ENCODE measurements at places on chromosomes 6 and 20. TPM values are rescaled to one million over a fixed set of nuclear protein-coding genes. Genes with fewer than 3 reads are reported as not detected.

The ISM1 gene
- total RNA-seq: not detected

DNA sequence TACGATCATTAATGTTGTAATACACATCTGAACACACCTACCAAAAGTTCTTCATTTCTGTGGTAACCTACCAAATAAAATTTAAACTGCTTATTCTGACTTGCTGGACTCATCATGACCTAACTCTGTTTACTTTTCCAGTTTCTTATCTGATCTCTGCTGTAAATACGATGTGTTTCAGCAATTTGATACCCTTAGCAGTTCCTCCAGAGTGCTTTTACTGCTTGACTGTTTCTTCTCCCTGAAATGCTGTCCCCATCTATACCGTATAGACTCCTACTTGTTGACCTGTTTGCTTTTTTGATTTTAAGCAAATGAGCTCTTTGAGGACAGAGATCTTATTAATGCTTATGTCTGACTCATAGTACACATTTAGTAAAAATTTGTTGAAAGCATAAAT lies 119.5 kb downstream of the SCAF8 start:
- DNase-seq: no peak

GRCh38 chr6:67986694-67987232 lies 648.3 kb upstream of the ADGRB3 start:
- no peak for DNase-seq

DNA sequence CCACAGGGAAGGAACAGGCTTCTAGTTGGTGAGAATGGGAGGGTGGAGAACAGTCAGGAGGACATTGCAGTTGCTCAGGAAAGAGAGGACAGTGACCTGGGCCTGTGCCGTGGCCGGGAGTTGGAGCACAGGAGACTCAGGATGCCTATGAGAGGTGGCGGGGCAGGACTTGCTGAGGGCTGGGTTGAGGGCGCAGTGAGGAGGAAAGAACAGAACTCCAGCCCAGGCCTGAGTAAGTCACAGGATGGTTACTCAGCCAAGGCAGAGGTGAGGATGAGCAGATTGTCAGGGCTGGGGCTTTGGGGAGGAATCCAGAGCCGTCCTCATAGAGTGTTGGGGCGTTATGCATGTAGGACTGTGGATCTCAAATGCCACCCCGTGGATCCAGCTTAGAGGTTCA lies 21.2 kb downstream of the CST4 start:
- no peak for DNase-seq

- DNase-seq: no peak
These were observed 33.7 kb upstream of the IRF4 start for GRCh38 chr6:357791-358341.

- DNase-seq: no peak
These were observed 3.5 kb upstream of the TRAF3IP2 start for GRCh38 chr6:111609028-111609820.

GRCh38 chr6:115753446-115753845 lies 307.2 kb downstream of the FRK start:
- DNase-seq: no peak
